Diencephalon (tissue), 1 donor: ENCODE measurements at places on chromosomes 16 and 17. TPM values are rescaled to one million over a fixed set of nuclear protein-coding genes. Genes with fewer than 3 reads are reported as not detected.

PARD6A gene
- total RNA-seq = 13.4 TPM

HID1 gene
- 25.1 TPM for total RNA-seq

EFCAB13 gene
- 7.4 TPM for total RNA-seq

NPB gene
- 4.2 TPM for total RNA-seq

KIF18B gene
- 1.4 TPM for total RNA-seq

SEPTIN12 gene
- not detected for total RNA-seq

C1QL1 gene
- 8.3 TPM for total RNA-seq

CLN3 gene
- 21.5 TPM for total RNA-seq

CRAMP1 gene
- total RNA-seq = 10.1 TPM

ALOX15 gene
- total RNA-seq = not detected

TRPV2 gene
- 11.1 TPM for total RNA-seq

ABCA8 gene
- total RNA-seq = 7.4 TPM

SCARF1 gene
- total RNA-seq = 4.6 TPM

TNFSF12 gene
- total RNA-seq = 4.8 TPM

HIGD1B gene
- 4.8 TPM for total RNA-seq
